Activated T-helper 9 cell treated with anti-CD3 and anti-CD28 coated beads, Interleukin-2, amount 50 U/mL, for 16 hours (primary cell): ENCODE measurements at places on chromosomes 7 and 10.

DNA sequence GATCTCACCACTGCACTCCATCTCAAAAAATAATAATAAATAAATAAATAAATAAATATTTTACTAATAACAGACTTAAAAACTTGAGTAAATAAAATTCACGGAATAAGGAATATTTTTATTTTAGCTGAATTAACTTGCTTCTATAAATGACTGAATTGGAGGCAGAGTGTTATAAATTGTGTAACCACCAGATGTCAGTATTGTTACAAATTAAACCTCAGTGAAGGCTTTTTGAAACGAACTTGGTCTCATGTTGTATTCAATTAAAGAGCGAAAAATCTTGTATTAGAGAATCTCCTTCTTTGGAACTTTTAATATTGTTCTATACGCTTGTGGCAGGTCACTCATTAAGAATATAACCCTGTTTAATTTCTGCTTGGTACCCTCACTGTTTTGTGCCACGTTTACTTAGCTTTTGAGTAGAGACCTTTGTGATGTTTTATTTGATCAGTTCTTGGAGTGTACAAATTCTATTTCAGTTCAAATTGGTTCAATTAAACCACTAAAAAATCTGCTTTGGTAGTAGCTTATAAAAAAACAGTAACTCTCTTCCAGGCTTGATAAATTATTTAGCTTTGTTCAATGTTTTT, 45.6 kb upstream of the SCIN start:
- DNase-seq = no peak

DNA sequence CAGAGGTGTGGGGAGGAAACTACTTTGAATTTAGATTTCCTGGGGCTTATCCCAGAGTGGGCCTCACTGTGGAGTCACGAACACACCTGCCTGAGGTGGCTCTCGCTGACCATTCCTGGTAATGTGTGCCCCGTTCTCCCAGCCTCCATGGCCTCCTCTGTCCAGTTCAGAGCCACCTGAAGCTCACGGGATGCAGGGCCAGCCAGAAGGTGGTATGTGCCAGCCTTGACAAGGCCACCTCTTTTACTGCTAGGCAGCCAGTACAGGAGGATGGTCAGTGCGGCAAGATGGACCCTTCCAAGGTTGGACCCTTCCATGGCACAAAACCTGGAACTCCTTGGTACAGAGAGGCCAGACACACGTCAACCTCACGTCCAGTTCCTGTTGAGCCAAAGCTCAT, 210.3 kb downstream of the DNAJB6 start:
- DNase-seq = no peak

DNA sequence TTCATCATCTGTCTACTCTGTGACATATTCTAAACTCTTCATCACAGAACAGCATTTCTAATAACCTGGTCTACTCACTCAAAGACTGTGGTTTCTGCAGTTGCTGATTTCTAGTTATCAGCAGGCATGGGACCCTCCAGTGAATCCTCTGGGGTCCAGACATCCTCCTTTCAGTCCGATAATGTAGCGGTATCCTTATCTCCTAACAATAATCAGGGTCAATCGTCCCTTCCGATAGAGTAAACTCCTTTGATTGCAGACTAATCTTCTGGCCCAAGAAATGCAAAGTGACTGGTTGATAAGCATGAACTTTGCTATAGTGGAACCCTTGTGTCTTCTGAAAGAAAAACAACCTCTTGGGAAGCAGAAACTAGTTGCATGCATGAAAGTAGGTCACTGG, 1209.8 kb upstream of the CELF2 start:
- DNase-seq = no peak

- DNase-seq = no peak
These were observed 35.3 kb downstream of the SMURF1 start for GRCh38 chr7:99108613-99109012.

- DNase-seq = no peak
These were observed 28.0 kb downstream of the CHST12 start for GRCh38 chr7:2431260-2431867.

DNA sequence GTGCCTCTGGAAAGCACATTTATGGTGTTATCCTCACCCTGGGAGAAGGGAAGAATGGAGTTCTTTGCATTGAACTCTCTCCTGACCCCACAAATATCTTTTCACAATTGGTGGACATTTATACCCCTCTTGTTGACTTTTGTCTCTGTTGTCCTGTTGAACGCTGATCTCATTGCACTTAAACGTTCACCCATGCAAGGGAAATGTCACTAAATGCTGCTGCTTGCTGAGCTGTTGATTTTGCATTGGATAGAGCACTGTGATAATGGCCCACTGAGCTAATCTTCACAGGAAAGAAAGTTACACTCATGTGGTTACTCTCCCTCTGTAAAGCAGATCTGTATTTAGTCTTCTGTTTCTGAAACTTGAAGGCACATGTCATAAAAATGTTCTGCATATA, 133.4 kb downstream of the FZD1 start:
- no peak for DNase-seq

DNA sequence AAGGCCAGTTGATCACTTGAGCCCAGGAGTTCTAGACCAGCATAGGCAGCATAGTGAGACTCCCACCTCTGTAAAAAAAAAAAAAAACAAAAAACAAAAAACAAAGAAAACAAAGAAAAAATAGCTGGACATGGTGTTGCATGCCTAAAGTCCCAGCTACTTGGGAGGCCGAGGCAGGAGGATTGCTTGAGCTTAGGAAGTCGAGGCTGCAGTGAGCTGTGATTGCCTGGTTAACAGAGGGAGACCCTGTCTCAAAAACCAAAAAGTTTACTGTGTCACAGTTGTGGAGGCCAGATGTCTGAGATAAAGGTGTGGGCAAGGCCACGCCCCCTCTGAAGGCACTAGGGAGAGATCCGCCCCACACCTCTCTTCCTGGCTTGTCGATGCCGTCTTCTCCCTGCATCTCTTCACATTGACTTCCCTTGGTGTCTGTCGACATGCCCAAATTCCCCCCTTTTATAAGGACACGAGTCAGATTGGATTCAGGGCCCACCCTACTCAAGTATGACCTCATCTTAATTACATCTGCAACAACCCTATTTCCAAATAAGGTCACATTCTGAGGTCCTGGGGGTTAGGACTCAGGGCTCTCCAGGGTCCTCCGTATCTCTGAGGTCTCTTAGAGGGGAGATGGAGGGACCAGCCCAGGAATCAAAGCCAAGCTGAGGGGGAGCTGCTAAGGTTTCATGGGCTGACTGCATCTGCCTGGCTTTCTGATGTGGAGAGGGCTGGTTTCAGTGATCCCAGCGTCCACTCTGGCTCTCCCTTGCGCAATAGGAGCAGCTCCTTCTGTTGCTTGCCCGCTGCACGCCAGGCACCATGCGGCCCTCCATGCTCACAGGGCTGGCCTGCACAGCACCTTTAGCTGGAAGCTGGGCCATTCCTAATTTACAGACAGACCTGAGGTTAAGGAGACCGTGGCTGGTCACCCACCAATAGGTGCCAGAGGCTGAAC, 23.1 kb downstream of the AGAP3 start:
- no peak for DNase-seq

- DNase-seq = no peak
These were observed 308.7 kb downstream of the ANKRD30A start for GRCh38 chr10:37434091-37434490.

DNA sequence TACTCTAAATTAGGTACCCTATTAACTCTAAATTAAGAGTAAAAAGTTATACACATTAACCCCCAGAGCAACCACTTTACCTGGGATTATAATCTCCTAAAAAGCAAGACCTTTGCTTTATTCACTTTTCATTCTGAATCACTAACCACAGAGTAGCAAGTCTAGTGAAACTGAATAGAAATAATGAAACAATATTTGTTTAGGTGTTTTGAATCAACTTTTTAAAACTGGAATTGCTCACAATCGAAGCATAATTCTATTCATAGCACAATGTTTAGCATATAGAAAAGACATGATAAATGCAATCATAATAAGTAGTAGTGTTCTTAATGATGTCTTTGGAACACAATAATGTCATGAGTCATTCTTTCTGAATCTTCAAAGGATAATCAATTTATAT, 37.0 kb upstream of the CASD1 start:
- no peak for DNase-seq

DNA sequence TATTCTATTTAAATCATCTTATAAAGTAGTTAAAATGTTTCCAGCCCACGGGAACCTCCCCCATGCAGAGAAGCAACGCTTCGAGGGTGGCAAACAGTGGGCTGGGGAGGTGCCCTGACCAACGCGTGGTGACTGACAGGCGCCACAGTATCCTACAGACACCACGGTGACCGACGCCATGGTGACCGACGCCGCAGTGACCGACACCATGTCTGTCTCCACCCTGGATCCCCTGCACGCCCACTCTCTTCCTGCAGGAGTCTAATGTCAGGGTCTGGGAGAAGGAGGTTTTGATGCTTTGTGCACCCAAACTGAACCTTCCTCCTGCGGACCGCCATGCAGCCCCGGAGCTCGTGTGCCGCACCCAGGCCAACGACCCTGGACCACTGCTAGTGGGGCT, 464.4 kb downstream of the PTPRN2 start:
- DNase-seq = no peak

GRCh38 chr7:158988302-158988862, 132.0 kb downstream of the DYNC2I1 start:
- no peak for DNase-seq

DNA sequence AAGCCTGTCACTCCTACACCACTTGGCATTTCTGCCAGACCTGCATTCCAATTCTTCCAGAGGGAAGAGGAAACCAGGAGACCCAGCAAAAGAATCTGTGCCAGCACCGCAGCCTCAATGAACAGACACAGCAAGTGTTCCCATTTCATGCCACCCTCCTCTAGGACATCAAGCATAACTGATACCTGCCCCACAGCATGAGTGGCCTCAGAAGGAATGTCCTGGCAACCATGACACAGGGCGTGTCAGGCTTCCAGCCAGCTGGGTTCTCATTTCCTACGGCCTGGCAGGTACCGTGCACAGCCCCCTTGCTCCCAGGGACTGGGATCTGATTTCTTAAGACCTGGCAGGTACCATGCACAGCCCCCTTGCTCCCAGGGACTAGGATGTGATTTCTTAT, 7.8 kb downstream of the MAD1L1 start:
- DNase-seq = no peak

- DNase-seq = no peak
These were observed 98.4 kb downstream of the ADARB2 start for GRCh38 chr10:1638889-1639419.

DNA sequence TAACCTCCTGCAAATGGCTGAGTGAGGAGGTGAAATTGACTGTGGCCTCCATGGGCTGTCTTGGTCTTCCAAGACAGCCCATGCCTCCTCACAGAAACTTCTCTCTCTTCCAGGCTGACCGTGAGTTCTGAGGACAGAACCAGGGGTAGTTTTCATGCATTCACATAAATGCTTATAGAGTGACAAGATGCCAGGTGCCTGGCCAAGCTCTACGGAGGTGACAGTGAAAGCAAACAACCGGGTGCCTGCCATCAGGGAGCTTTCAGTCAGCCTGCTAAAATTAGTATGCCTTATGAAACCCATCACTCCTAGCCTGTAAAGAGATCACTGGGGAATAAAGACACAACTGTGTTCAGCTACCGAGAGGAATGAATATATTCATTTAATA, 919 bp upstream of the RHOBTB1 start:
- DNase-seq = no peak

DNA sequence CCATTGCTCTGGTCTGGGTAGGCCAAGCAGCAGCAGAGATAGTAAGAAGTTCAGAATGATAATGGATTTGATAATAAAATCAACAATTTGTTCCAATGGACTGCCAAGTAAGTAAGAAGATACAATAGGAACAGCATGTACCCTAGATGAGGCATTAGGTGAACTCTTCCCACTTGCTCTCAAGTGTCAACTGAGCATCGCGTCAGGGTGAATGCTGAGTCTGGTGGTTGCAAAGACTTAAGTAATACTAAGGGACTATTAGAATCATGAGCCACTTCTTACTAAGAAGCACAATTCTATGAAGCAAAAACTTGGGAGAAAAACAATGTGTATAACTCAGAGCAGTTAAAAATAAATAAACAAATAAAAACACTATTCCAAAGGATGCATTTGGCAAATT, 54.5 kb downstream of the LRRN3 start:
- DNase-seq = no peak

- DNase-seq = no peak
These were observed 10.3 kb downstream of the PODXL start for GRCh38 chr7:131546126-131546525.

GRCh38 chr7:27576360-27576944, 86.2 kb downstream of the HIBADH start:
- no peak for DNase-seq

GRCh38 chr10:480928-481552, 208.4 kb downstream of the DIP2C start:
- no peak for DNase-seq

GRCh38 chr7:106893591-106893990, 28.5 kb downstream of the PIK3CG start:
- no peak for DNase-seq

DNA sequence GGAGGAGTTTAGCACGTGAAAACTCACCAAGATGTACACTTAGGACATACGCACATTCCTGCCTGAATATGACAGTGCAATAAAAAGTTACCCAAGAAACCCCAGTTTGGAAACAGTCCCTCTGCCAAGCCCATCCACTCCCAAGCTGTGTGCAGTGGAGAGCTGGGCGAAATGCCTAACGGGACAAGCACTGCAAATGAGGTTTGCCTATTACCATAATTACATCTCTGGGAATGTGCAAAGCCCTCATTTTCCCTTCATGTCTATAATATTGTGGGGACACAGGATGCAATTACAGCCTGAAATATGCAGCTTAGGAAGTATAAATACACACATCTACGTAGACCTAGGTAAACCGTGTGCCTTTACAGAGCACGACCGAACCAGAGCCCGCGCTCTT, 117.5 kb downstream of the PLXNA4 start:
- DNase-seq = no peak

DNA sequence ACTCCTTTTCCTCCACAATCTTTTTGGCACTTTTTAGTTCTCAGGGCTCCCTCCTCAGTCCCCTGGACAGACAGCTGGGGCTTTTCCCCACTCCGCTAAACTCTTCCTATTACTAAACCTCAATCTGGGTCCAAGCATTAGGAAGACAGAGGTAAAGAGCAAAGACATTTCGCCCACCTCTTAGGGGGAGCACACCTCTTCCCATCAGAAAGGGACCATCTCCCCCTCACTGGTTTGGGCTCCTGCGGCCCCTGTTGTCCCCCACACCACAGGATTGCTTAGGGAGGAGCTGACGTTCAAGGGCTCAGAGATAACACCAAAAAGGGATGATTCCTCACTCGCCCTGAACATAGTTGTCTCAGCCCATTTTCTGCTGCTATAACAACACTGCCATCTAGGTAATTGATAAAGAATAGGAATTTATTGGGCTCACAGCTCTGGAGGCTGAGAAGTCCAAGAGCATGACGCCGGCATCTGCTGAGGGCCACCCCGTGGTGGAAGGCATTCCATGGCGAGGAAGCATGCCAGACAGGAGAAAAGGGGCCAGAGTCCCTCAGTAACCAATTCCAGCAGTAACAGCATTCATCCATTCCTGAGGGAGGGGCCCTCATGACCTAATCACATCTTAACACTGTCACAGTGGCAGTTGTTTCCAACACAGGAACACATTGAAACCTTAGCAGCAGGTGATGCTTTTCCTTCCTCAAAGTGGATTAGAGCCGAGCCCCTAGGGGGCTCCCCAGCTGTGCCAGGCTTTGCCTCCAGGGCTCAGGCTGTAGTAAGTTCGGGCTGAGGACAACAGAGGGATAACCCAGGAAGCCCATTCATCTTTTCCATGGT, 209.6 kb downstream of the EBF3 start:
- no peak for DNase-seq
